ENCODE measurements at places on chromosomes 2 and 18.

DNA sequence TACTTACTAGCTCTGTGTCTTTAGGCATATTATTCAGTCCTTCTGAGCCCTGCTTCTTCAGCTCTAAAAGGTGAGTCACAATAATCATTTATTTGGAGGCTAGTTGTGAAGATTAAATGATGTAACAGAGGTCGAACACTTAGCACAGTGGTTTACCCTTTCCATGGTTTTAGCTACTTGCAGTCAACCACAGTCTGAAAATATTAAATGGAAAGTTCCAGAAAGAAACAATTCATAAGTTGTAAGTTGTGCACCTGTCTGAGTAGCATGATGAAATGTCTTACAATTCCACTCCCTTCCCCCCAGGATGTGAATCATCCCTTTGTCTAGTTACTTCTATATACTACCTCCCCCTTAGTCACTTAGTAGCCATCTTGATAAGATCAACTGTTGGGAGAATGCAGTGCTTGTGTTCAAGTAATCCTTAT is 217.6 kb upstream of the THUMPD2 start:
- DNase-seq: no peak

GRCh38 chr2:84833481-84834150 is 47.3 kb downstream of the TRABD2A start:
- no peak for DNase-seq

DNA sequence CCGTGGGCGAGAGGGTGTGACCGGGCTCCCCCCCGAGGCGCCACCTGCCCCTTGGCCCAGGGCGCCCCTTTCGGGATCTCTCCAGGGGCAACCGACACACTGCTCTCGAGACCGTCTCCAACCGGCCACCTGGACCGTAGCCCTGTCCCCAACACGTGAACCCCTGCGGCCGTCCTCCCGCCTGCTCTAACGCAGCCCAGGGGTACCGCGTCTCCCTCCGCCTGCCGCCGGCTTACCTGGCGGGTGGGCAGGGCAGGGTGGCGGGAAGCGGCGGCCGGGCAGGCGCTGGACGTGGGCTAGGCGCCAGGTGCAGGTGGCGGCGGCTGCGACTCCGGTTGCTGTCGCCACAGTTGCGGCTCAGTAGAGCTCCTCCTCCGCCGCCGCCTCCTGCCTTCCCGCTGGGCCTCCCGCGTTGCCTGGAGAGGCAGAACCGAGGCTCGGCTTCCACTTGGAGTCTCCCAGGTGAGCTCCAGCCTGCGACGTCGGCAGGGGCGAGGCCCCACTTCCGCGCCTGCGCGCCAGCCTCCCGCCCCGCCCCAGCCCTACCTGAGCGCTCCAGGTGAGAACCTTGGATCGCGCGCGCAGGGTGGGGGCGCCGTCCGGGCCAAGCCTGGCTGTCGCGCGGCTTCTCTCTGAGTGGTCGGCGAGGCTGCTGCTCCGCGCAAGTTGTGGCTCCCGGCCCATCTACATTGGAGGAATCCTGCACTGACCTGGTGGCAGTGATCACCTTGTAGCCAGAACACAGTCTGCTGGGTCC is at the start of gene GALNT3:
GALNT3 (minus strand) TSS at position 469 of the 757 bp plus-strand sequence. CDS start 23,547 bp downstream, outside the sequence.
- no peak for DNase-seq

GRCh38 chr2:185970148-185970852 is 231.7 kb downstream of the FSIP2 start:
- no peak for DNase-seq

DNA sequence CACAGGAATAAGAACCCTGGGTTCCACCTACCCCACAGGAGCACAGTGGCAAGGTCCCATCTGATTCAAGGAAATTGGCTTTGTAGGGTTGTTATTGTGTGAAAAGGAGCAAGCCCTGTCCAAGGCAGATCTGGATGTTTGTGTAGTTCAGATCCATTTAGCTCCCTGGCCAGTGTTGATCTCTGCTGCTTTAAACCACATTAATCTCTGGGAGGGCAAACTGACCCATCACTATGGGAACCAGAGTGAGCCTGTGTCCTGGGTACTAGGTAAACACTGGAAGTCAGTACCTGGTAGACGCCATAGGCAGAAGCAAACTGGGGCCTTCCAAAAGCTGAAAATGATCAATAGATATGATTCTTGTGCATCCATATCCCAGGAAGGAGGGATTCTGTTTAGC is 271.5 kb upstream of the EPAS1 start:
- no peak for DNase-seq

- DNase-seq: no peak
Observed at GRCh38 chr2:217804338-217804737, 198.5 kb downstream of the TNS1 start.

- DNase-seq: no peak
Observed at GRCh38 chr2:178208336-178208735, 14.0 kb downstream of the OSBPL6 start.

GRCh38 chr18:12287131-12287681 is 20.8 kb upstream of the TUBB6 start:
- no peak for DNase-seq

DNA sequence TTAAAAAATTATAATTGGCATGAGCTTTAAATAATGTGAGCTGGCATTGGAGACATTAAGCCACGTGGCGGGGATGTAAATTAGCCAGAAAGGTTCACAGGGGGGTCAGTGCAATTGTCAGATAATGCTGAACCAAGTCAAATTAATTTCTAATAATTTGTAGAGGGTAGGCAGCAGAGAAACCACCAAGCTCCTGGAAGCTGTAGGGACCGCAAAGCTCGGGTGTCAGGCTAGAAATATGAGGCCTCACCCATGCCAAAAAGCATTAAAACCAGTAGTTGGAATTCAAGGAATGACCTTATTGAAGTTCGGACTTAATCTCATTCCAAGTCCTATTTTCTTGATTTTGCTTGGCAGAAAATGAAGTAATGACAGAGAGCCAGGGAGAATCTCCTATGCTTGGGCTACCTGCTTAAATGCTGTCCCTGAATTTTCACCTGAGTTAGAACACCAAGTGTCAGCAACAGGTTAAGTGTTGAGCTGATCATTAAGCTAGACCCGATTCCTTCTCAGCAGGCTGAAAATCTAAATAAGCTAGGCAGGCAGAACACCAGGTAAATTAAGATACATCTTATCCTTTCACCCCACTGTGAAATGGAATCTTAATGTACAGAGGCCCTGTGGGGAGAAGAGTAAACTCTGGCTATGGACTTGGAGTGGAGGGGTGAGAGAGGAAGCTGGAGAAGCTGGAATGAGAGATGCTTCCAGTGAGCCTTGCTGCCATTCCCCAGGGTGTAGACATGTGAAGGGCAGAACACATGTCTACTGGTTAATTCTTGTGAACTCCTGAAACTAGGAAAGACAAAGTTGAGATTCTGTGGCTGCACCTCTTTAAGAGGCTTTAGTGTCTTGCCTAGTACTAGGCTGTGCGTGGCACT is 520.0 kb downstream of the SLC4A3 start:
- DNase-seq: no peak

- DNase-seq: no peak
Observed at GRCh38 chr2:64613276-64613675, 40.4 kb downstream of the SERTAD2 start.

GRCh38 chr18:5975111-5976002 is 80.0 kb upstream of the TMEM200C start:
- no peak for DNase-seq

GRCh38 chr18:77162580-77162979 is 30.0 kb upstream of the MBP start:
- no peak for DNase-seq

DNA sequence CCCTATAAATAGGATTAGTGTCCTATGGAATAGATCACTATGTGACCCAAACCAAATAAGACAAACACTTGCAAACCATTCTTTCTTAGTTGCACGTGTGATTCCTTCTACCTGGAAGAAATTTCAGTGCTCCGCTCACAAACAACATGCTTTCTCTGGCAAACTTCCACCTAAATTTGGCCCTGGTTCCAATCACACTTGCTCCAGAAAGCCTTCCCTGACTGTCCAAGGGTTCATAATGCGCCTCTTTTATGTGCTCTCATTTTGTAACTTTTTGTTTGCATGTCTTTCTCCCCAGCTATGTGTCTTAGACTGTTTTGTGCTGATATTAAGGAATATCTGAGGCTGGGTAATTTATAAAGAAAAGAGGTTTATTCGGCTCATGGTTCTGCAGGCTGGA is 69.8 kb downstream of the GRB14 start:
- DNase-seq: no peak

DNA sequence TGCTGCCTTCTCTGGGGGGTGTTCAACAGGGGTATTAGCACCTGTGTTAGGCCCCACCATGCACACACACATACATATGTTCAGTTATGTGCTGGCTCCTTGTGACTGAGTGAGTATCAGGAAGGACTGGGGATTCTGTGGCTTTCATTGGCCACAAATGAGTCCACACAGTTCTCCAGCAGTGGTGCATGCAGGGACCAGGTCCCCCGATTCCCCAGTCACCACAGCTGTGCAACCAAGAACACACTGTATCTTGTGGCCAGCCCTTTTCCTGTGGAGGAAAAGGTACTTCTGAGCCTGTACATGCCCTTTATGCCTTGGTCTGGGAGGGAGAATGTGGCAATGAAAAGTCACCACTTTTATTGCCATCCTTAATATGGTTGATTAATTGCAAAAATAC is 74.9 kb upstream of the KLF7 start:
- DNase-seq: no peak

DNA sequence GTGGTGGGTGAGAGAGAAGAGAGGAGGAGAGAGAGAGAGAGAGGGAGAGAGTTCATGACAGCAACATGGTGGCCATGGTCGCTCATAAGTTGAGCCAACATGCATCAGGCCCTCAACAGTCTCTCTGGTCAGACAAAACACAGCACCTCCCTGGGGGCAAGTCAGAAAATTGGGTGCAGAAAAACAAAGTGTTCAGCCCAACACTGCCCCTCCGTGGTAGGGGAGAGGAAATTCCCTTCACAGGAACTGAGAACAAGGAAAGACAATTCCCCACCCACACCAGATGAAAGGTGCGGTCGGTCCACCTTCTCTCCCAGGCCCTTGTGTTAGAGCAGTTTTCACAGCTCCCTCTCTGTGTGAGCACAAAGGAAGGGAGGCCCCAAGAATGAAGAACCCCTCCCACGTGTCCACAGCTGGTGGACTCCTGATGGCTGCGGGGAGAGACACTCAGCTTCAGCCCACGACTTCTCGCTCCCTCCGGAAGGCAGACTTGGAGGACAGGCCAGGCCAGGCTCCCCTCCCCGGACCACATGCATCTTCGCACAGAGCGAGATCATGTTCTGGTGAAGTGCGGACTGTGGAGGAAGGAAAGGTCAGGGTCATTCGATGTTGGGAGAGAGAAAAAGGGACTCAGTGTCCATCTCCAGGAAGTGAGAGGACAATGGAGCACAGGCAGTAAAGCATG is 181.7 kb downstream of the ANAPC1 start:
- DNase-seq: no peak

- no peak for DNase-seq
Observed at GRCh38 chr2:20062615-20063545, 11.5 kb upstream of the LAPTM4A start.

DNA sequence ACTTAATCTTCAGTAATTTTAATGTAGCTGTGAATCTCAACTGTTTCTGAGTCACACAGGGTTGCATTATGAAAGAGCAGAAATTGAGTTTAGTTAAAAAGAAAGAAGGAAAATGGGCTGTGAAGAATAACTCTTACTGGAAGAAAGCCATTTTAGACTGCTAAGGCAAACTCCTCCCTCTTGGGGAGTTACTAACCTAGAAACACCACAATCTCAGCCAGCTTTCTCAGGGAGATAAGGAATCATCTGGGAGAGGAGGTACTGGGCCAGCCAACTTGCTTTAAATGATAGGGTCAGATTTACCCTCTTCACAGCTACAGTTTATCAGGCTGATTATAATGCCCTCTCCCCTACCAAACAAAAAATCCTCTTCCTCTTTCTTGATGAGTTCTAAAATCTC is 119.5 kb downstream of the CCDC148 start:
- no peak for DNase-seq

- no peak for DNase-seq
Observed at GRCh38 chr2:88687384-88687783, 4.1 kb upstream of the RPIA start.

GRCh38 chr2:190515687-190516086 is 18.8 kb downstream of the NEMP2 start:
- no peak for DNase-seq

- no peak for DNase-seq
Observed at GRCh38 chr2:58101500-58101899, 54.9 kb downstream of the VRK2 start.

GRCh38 chr2:219856602-219857001 is 229.2 kb downstream of the SLC4A3 start:
- DNase-seq: no peak

- peak; percentile 27 for DNase-seq
Observed at GRCh38 chr2:24827321-24828237, 34.4 kb downstream of the CENPO start.

GRCh38 chr2:197071213-197071612 is 144.7 kb upstream of the PGAP1 start:
- no peak for DNase-seq

DNA sequence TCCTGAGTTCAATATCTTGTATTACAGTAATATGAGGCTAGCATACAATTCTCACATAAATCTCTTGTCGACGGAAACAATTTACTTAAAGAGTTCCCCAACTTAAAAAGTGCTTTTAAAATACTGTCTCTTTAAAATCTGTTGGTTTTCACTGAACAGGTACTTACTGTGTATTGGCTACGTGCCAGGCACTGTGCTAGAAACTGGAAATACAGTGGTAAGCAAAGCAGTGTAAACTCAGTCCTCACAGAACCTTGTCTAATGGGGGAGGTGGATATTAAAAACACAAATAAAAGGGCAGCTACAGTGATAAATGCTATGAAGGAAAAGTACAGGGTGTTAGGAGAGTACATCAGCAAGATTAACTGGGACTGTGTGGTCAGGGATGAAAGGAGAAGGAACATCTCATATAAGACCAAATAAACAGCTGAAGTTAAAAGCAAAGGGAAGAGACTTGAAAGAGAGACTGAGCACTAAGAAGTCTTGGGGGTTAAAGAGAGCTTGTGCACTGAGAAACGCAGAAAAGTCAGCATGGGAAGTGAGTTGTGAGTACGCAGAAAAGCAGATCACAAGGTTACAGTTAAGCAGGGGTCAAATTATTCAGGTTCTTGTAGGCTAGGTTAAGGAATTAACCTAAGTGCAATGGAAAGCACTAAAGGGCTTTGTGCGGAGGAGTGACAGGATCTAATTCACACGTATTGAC is 52.5 kb downstream of the USP40 start:
- DNase-seq: no peak

DNA sequence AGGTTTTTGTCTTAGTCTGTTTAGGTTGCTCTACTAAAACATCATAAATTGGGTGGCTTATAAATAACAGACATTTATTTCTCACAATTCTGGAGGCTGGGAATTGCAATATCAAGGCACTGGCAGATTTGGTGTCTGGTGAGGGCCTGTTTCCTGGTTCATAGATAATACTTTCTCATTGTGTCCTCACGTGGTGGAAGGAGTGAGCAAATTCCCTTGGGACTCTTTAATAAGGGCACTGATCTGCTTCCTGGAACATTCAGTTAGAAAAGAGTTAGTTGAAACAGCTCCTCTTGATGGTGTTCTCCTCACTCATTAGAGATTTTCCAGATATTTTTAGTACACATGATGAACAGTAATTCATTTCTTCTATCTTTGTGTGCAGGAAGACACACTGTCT is 22.3 kb downstream of the COL4A3 start:
- DNase-seq: no peak
